ENCODE measurements at places on chromosomes 7 and 10.

DNA sequence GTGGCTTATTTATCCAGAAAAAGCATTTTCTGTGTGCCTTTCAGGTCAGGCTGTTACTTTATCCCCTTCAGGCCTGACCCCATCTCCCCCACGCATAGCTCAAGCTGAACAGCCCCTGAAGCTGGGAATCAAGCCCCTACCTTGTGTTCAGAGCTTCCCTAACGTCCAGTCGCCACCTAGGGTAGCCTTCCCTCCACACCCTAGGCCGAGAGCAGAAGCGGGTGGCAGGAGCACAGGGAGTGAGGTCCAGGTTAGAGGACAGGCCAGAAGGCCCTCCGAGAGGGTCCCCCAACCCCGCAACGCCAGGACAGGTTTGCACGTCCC is 479 bp upstream of the SEMA4G start:
- no peak for DNase-seq

- no peak for DNase-seq
These were observed 31.8 kb upstream of the SFTPD start for GRCh38 chr10:79980711-79981110.

GRCh38 chr10:35421553-35422178 is 85.4 kb downstream of the CCNY start:
- no peak for DNase-seq

DNA sequence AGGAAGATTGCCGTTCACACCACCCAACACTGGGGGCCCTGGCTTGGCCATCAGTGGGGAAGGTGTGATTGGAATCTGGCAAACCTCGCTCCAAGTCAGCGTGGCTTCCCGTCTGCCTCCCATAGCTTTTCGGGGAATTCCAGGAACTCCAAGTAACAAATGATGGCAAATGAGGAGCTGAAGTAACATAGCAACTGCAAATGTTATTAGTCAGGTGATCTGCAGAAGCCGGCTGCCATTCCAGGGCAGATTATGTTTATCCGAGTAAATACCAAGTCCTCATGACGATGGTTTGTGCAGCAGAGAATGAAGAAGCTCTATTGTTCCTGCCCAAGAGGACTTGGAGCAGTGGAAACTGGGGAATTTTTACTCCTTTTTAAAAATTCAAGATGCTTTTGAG is 270.5 kb upstream of the PODXL start:
- DNase-seq = no peak

DNA sequence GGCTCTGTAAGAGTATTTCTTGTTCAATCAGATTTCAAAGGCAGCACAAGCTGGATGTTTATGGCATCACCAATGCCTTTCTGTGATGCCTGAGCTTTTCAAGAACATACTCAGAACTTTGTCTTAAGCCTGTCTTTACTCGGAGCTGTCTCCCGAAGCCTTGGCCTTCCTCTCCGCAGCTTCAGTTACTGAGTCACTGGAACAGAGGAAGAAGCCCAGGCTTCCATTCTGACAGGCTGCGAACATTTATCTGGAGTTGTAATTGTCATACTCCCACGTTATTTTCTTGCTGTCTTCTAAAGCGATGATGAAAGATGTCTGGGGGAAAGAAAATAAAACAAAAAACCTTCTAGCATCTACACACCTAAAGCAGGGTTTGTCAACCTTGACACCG is 43.9 kb downstream of the GRK5 start:
- DNase-seq = no peak

GRCh38 chr7:14751461-14751860 is 151.1 kb downstream of the DGKB start:
- DNase-seq = no peak

DNA sequence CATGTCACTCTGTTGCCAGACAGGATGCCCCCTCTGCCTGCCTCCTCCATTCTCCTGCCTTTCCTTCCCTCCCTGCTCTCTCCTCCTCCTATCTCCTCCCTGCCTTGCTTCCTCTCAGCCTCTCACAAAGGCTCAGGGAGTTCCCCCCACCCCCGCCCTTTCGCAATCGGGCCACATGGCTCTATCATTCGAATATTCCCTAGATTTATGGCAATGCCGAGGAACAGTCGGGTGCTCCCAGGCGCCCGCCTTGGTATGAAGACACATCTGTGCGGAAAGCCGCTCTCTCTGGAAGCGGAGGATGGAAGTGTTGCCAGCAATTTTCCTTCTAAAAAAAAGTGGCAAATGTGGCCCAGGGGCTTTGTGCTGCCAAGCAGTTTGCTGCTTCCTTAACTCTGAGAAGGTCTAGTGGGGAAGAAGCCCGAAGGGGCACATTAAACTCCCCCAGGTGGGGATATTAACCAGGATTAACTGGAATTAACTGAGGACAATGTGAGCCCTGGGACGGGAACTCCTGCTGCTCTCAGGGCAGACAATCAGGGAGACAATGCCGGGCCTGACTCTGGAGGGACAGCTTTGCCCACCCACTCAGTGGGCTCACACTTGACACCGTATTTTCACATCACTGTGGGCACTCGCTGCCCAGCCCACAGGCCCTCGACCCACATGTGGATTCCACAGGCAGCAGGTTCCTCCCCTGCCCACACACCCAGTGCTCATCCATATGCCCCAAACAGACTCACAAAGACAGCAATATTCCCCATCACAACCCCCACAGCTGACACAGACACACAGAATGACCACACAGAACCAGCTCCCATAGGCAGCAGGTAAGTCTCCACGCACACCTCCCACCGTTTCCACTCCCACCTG is 88.4 kb upstream of the SMNDC1 start:
- no peak for DNase-seq

GRCh38 chr10:84026821-84027257 is 112.5 kb upstream of the GHITM start:
- DNase-seq = no peak

DNA sequence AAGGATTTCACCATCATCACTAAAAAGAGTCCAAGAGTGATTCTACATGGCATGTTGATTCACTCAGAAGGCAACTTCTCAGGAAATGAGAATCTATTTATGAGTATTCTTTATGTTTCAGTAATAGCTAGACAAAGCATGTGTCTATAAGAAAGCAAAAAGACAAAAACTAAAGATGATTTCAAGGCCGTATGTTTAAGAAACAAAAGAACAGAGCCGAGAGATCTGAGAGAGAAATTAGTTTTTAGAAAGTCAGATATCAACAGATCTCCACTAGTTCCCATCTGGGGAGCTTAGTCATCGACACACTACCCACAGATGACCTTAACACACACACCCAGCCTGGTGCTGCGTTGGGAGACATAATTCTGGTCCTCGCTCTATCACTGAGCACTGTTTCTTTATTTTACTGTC is 21.0 kb downstream of the PIP4K2A start:
- DNase-seq = no peak

DNA sequence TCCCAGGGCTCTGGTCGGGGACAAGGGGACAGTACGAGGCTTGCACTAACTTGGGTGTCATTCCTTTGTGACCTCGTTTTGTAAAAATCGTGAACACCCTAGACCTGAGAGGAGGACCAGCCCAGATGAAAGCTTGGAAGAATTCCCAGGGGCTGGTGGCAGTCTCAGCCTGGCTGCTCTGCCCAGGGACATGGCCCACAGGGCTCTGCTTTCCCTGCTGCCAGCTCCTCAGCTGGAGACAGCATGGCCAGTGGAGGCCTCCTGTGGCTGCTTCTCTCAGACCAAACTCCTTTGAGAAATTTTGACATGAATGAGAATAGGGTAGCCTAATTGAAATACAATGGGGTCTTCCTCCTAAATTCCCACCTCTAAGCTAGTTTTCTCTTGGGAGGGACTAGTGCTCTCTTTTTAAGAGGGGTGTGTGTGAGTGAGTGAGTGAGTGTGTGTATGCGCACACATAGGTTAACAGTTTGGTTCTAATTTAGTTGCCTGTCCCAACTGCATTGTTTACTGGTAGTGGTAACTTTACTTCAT is 140.3 kb upstream of the EFCAB10 start:
- DNase-seq = no peak

- DNase-seq = no peak
These were observed at the start of gene UBTD1 for GRCh38 chr10:97498841-97499560. Gene UBTD1 (plus strand): TSS chr10:97498924. CDS start chr10:97499204, 280 bp downstream.

DNA sequence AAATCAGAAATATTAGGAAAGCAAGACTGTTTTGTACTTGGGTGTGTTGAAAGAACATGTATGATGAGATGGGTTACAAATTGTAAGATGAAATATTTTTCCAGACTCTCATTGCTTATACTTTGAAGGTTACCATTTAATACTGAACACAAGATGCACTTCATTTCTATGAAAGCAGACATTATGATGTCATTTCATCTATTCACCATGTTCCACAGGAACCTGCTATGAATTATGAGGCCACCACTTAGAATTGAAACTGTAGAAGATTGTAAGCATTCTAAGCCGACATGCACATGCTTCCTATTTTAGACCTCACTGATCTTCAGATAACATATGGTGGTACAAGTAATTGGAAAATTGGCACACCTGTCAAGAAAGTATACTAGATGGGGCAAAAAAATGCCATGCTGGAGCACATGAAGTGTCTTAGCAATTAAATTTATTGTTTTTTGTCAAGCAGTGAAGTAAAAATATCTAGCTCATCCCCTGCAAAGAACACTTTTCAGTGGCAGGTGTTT is 195.0 kb downstream of the PHF14 start:
- DNase-seq = no peak

GRCh38 chr7:134315679-134316538 is 821 bp downstream of the SLC35B4 start:
- DNase-seq = no peak

- DNase-seq = no peak
These were observed 414.7 kb upstream of the GHITM start for GRCh38 chr10:83724471-83725241.

DNA sequence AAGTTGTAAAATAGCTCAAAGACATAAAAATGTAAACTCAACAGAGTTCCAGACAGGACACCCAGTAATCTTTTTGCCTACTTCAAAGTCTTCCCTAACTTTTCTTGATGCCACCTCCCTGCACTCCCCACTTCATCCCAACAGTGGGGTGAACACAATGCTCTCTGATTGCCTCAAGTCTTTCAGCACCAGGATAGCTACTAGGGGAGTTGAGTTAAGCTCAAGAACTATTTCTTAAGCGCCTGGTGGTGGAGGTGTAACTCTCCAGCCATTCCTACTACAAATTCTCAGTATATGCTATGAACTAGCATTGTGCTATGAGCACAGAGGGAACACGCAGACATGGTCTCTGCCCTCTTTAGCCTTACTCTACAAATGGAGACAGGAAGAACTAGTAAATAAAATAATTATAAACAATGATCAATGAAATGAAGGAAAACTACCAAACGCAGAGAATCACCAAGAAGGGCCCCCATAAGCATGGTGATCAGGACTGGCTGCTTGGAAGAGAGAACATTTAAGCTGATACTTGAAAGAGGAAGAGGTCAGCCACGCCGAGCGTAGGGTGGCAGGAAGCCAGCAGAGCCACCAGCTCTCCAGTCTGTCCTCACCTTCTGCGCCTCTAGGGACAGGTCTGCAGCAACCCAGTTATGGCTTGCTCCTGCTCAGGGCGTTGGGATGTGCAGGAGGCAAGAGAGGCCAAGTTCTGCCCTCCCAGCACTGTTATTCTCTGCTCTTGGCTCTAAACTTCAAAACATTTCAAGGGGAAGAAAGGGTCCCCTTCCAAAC is 16.7 kb upstream of the FRA10AC1 start:
- no peak for DNase-seq

- no peak for DNase-seq
These were observed 12.9 kb upstream of the CDK6 start for GRCh38 chr7:92849322-92849721.

- DNase-seq = no peak
These were observed 13.2 kb upstream of the UNCX start for GRCh38 chr7:1219498-1219897.

GRCh38 chr10:13453896-13454295 is 74.9 kb downstream of the BEND7 start:
- no peak for DNase-seq

DNA sequence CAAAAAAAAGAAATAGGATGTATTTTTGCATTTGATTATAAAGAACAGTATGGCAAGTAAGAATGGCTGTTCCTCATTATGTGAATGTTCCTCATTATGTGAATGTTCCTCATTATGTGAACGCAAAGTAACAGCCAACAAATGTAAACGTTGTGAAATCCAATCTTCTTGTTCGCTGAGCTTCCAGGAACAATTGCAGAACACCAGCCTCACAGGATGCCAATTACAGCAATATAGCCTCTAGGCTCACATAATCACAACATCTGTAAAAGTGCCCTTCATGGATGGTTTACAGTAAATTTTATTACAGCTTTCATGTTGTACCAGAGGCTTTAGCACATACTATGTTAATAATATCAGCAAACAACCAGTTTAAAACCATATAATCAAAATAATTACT is 71.6 kb downstream of the THSD7A start:
- no peak for DNase-seq

DNA sequence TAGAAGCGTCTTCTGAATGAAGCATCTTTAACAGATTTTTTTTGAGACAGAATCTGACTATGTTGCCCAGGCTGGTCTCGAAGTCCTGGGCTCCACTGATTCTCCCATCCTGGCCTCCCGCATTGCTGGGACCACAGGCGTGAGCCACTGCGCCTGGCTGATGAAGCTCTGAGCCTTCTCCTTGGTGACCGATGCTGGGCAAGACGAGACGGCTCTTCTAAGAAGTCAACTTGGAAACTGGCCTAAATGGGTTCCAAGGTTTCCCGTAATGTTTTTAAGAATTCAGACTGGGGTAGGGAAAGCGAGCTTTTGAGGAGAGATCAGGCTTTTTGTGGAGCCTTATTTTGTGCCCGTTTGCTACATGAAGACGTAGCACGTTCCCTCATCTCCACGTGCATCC is 224.5 kb downstream of the ZMYND11 start:
- no peak for DNase-seq

DNA sequence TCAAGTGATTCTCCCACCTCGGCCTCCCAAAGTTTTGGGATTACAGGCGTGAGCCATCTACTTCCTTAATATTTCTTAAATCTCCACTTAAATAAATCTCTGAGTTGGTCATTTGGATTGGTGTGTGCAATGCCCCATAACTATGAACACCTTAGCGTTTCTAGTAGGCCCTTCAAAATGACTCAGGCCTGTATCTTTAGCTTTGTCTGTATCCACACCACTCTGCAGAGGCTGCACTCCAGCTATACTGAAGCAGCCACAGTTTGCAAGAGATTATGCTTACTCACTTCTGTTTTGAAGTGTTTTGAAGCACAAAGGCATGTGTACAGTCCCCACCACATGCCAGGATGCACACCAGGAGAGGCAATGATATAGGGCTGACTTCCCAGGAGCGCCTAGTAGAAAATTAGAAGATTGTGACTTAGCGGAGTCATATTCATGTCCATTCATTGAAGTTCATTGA is 2.4 kb upstream of the ST7 start:
- no peak for DNase-seq

GRCh38 chr7:45225311-45225947 is 67.8 kb downstream of the RAMP3 start:
- DNase-seq = no peak

All from stimulated activated effector memory CD8-positive, alpha-beta T cell treated with anti-CD3 and anti-CD28 coated beads, Interleukin-12 subunit alpha, Interleukin-12 subunit beta, amount 100 ng/mL, for 72 hours (primary cell).